ENCODE measurements at places on chromosomes 4 and X.

- DNase-seq = no peak
Measured at GRCh38 chr4:67907650-67908049, 23.8 kb upstream of the TMPRSS11D start.

DNA sequence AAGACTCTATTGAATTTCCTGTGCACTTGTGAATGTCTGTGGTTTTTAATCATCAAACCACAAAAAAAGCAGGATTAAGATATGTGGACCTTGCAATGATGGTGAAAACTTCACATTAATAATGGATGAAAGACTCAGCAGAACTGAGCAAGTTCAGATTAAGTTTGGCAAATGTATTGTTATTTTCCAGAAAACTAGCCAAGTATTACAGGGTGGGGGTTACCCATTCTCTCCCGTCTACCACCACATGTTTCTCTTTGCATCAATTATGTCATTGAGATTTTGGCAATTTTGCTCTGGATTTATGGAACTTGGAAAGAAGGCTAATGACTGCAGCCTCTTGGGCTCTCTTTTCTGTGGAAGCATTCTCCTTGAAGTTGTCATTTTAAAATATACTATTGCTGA, 577.1 kb downstream of the ANKRD50 start:
- DNase-seq = peak; percentile 24

GRCh38 chr4:84917869-84918600, 48.5 kb downstream of the WDFY3 start:
- DNase-seq = no peak

GRCh38 chrX:67480789-67481188, 63.0 kb upstream of the AR start:
- no peak for DNase-seq

- no peak for DNase-seq
Measured at GRCh38 chrX:19640693-19641374, 125.5 kb upstream of the MAP3K15 start.

All from HFF-Myc (cell line).